ENCODE measurements at places on chromosomes 12 and 14.

DNA sequence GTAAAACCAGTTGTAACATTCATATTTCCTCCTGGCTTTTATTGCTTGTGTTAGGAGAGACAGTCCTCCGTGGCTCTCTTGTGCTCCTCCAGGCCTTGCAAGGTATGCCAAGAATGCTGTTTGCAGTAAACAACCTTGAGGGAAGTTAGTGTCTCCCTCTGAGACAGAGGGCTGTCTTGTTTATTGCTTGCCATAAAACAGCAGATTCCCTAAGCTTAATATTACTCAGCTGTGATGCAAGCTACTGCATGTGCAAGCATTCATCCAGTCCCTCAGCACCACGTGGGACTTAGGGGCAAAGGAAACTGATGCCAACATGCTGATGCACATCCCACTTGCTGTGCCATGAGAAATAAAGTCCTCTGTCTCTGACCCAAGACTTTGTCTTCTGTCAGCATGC, 6.6 kb downstream of the POMT2 start:
- peak; percentile 72 for DNase-seq

DNA sequence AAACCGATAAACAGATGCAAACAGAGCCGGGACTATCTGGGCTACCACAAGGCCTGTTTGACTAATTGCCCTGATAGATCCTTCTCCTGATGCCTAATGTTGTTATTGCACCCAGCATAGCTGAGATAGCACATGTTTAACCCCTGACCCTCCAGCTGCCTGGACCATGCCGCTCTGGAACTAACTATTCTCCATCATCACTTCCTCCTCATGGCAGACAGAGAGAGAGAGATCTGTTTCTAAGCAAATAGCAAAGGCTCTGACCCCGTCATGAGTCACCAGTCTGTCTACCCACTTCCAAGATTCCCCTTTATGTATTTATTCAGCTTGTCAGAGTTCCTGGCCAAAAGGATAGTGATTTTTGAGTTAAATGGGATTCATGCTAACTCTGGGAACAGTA, 58.2 kb upstream of the FLRT2 start:
- DNase-seq = no peak

DNA sequence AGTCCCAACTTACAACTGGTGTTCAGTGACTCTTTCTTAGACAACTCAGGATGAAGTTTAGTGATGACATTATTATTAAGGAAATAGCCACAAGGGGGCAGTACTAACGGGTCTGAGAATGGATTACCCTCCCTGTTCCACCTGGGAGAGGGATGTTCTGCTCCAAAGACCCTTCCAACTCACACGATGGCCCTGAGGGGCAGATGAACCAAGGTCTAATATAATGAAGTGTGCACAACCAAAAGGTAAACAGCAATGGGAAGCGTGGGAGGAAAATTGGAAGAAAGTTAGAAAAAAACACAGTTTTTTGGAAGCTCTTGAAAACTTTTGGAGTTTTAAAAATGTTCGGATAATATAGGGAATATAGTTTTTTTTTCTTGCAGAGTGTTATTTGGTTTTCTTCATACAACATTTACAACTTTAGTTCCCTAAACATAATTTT, 24.0 kb downstream of the FGF6 start:
- peak; percentile 61 for DNase-seq

- DNase-seq = peak; percentile 70
These were observed 18.8 kb upstream of the GAS2L3 start for GRCh38 chr12:100554608-100555077.

- DNase-seq = no peak
These were observed 55.1 kb downstream of the LRRC74A start for GRCh38 chr14:76881348-76881747.

GRCh38 chr12:4768341-4768740, 48.1 kb downstream of the GALNT8 start:
- DNase-seq = no peak

DNA sequence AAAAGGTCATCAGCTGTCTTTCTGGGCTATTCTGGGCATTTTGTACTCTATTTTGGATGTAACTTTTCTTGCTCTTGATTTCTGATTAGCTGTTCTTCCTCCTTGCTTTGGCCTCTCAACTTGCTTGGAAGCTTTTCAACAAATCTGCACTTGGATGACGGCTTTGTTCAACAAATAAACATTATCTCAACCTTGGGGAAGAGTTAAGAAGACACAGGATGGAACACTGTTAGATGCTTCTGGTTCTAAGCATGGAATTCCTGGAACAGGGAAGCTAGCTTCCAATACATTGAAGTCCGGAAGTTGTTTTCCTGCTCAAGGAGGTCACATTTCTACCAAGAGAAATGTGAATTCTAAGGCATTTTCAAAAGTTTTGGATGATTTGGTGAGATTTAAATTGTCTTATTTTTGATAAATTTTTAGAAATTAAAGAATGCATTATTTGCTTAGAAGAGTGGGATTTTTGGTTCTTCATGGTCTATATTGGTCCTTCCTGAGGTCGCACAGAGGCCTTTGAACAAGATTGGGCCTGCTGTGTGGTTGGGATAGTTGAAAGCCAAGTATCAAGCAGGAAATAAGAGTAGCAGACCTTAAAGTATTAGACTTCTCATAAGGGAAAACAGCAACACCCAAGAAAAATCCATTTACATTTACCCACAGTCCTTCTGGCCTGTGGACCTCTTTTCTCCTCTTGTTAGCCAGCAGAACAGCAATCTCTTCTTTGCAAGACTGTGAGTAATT, 59.2 kb downstream of the PPFIBP1 start:
- DNase-seq = no peak

DNA sequence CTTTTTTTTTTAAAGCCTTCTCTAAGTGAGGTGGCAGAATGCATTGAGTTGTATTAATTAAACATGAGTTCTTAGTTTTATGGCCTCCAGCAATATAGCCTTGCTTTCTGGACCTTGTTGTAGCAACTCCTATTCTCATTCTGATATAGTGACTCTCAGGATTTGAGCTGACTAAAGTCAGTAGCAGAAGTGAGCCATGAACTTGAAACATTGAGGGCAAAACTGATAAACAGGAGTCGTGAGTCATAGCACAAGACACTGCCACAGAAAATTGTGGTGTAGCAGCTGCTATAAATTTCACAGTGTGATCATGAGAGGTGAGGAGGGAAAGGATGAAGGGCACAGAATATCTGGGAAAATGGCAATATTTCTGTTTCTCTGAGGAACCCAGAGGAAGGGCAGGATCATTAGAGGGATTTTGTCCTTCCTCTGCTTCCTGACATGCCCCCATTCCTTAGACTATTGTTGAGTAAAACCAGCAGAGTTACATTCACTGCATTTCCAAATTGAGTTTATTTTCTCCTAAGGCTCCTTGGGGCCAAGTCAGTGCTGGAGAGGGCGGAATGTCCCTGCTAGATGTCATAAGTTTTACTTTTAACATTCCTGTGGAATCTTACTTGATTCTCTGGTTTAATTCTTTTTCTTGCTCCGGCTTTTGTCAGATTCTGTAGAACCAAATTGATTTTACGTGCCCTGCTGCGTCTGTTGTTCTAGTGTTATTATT, 7.5 kb downstream of the KLRG1 start:
- no peak for DNase-seq

DNA sequence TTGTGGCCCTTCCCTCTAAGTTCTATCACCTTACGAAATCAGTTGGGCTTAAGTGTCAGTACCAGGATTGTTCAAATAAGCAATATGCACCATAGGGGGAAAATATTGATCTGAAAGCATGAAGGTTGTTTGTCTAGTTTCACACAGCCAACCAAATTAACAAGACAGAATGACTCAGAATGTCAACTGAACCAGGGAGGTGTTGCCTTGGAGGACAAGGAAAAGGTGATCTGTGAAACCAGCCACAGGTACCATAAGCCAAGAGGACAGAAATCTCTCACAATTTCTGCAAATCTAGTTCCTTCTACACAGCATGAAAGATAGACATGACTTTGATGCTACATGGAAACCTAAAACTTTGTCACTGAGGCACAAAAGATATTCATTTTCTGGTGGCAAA, 297.9 kb downstream of the BCL11B start:
- DNase-seq = no peak

- no peak for DNase-seq
These were observed 3.7 kb upstream of the TAS2R19 start for GRCh38 chr12:11026118-11026517.

- DNase-seq = no peak
These were observed 160.0 kb downstream of the GALC start for GRCh38 chr14:87833026-87833425.

DNA sequence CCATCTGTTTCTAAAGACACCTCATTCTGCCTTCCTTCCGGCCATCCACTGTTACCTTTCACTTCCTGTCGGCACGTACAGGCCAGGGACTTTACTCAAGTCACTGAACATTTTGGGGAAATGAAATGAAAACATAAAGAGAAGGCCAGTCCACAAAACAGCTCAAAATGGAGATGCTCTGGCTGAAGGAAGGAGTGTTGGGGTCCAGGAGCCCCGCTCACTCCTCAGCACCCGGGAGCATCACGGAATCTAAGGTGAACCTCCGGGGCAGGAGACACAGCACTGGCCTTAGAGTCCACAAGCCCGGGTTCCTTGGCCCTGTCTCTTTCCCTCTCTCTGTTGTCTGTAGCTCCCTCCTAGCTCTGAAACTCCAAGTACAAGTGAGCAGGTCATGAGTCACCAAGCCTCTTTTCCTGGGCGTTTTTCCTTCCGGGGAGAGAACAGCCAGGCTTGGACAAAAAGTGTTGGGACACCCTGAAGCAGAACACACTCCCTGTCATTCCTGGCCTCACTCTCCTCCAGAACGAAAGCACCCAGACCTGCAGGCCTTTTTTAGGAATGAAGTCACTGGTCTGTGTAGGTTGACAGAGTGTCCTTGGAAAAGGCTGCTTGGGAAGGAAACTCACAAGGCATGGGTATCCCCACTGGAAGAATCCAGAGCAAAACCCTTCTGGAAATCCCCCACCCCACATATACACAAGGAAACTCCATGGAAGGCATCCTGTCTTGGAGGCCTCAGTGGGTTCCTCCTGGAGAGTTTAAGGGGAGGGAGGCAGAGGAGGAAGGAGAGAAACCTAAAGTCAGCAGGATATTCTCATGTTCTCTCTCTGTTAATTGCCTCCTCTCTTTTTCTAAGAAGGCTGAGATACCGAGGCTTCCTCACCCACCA, 245.3 kb downstream of the ZFP36L1 start:
- peak; percentile 88 for DNase-seq

DNA sequence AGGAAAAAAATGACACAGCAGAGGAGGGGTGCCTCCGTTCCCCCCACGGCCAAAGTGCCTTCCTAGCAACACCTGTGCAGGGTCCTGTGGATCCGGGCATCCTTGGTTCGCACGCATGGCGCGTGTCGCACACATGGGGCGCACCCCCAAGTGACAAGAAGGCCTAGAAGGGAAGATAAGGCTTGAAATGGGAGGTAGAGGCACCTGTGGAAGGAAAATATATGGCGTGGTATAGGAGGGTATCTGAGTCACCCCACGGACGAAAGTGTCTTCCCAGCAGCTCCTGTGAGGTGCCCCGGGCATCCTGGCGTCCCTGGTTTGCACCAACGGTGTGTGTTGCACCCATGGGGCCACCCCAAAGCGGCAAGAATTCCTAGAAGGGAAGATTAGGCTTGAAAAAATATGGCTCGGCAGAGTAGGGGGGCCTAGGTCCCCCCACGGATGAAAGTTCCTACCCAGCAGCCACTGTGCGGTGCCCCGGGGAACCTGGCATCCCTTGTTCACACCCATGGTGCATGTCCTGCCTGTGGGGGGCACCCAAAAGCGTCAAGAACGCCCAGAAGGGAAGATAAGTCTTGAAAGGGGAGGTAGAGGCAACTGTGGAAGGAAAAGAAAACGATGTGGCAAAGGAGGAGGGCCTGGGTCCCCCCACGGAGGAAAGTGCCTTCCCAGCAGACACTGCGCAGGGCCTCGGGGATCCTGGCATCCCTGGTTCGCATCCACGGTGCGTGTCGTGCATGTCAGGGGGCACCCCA, 280.0 kb downstream of the ALG10 start:
- DNase-seq = no peak

- no peak for DNase-seq
These were observed 163.0 kb upstream of the FOXG1 start for GRCh38 chr14:28603606-28604005.

GRCh38 chr12:24948757-24949722, at the start of gene BCAT1:
Gene BCAT1 (minus strand): TSS chr12:24949101. CDS start chr12:24948932, 169 bp downstream.
- peak; percentile 81 for DNase-seq

DNA sequence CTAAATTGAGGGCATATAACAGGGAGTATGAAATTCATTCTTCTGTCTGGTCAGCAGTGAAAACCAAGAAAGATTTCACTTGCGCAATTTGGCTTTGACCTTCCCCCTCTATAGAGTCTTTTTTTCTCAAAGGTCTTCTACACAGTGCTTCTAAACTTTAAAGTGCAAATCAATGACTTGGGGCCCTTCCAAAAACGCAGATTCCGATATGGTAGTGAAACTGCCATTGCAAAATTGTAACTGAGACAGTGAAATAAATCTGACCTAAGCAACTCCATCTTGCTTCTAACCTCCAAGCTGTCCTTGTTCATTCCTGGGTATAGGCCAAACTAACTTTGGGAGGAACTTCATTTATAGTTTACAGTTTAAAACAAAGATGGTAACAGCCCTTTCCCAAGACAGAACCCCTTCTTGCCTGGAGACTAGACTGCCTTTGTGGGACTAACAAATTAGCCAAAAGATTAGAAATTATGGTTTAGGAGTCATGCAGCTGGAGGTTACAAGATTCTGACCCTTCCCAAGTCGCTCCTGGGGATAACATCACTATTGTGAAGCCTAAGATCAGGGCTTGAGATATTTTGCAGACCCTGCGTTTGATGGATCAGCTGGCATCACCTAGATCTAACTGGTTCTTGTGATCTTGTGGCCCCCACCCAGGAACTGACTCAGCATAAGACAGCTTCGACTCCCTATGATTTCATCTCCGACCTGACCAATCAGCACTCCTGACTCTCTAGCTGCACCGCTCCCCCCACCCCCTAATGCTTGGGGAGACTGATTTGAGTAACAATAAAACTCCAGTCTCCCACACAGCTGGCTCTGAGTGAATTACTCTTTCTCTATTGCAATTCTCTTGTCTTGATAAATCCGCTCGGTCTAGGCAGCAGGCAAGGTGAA, 5.0 kb downstream of the SLC25A21 start:
- no peak for DNase-seq

GRCh38 chr12:53575502-53576249, 50.5 kb downstream of the ATF7 start:
- DNase-seq = no peak

GRCh38 chr14:79056879-79057278, 886.7 kb downstream of the NRXN3 start:
- DNase-seq = no peak

DNA sequence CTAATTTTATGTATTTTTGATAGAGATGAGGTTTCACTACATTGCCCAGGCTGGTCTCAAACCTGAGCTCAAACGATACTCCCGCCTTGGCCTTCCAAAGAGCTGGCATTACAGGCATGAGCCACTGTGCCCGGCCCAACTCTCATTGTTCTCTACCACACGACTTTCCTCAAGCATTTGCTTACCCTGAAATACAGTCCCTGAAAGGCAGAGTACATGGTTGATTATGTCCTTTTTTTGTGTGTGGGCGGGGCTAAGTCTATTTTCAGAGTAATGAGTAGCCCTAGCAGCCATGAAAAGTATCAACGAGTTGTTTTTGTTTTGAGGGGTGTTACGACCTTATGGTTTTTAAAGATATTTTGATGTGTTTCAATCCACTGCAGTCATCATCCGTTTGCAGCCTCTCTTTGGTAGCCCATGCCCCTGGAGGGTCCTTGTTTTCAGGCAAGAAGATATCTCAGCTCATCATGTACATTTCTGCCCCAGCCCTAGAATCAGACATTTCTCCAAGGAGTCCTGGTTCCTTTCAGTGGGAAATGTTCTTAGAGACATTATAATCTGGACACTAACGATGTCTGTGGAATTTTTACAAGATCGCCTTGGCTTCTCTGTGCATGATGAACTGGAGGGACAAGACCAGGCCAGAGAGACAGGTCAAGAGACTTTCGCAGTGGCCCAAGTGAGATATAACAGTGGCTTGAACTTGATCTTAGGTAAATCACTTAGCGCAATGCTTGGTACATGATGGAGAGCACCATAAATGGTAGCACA, 8.7 kb downstream of the ACACB start:
- no peak for DNase-seq
